ENCODE measurements at places on chromosomes 3 and 15.

DNA sequence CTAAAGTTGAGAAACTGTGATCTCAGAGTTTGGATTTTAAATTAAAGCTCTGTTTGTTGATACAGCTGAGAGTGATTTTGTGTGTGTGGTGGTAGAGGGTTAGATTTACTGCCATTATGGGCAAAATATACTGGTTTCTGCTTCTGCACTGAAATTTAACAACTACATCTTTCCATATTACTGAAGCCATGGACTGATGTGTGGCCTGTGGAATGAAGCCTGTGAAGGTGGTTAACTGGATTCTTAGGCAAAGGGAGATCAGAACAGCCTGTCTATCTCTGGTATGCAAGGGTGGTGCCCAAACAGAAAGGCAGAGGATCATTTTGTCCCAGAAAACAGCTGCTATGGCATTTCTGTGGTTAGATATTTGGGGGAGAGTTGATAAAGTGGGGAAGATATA is 297.3 kb upstream of the THBS1 start:
- DNase-seq, result no peak

DNA sequence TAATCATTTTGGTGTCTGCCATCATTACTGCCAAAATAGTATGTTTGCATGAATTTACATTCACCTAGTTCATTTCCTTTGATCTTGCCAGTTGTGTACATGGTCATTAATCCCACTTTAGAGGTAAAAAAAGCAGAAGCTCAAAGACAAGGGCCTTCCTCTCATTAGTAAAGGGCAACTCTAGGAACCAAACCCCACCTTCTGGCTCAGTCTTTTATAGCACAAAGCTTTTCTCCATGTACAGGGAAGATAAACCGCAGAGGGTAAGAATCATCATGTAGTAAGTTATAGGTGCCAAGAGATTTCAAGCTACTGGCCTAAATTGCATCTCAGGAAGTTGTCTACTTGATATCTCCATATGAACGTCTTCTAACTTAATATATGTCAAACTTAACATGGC is 19.3 kb upstream of the SPG21 start:
- no peak for DNase-seq

DNA sequence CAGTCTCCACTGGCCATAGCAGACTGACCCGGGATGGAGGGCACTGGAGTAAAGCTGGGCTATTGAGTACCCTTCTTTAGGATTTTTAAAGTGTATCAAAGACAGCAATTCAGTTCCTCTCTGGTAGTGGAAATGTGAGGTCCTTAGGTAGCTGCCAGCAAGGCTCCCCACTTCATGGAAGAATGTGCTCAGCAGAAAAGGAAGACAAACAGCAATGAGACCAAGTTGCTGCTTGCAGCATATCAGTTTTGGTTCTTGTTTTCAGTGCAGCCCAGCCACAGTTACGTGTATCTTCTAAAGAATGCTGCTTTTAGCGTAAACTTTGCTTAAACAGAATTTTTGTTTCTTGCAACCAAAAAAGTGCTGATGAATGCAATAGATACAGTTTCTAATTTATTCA is 374.0 kb upstream of the CBLB start:
- DNase-seq, result no peak

GRCh38 chr3:97235179-97235578 is 420.8 kb downstream of the EPHA6 start:
- no peak for DNase-seq

DNA sequence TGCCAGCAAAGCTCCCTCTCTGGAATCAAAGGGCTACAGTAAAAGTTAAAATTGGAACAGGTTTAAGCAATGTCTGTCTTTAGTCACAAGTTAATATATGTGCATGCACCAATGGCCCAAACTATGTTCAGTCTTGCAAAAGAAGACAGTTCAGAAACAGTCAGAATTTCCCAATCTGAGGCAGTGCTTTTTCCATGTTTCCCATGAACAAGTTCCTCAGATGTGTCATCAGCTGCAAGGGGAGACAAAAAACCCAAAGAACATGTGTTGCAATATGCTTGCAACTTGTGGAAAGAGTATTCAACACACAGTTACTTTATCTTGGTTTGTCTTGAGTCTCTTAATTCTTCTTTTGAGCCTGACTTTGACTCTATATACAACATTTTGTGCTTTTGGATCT is 148.4 kb downstream of the USP13 start:
- no peak for DNase-seq

DNA sequence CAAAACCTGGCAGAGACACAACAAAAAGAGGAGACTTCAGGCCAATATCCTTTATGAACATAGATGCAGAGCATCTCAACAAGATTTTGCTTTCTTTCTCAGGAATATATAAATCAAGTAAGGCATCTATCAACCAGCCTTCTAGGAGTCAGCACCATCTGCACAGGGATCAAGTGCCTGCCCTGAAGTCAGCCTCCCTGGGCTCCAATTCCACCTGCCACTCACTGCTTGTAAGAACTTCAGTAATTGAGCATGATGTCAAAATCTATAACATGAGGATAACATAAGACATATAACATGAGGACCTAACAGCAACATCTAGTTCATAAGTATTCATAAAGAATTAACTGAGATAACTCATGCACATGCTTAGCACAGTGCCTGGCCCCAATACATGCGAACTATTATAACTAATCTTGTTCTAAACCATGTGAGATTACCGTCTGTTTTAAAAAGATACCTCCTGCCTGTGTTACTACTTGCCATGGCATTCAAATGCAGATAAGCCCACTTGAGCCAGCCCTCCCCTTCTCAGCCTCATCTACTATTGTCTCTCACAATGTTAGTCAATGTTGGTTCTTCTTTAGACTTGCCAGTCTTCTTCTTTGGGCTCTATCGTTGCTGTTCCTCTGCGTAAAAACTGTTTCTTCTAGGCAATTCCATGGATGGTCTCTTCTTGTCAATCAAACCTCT is 91.6 kb downstream of the PLD1 start:
- no peak for DNase-seq
